ENCODE measurements at places on chromosomes 1 and 21.

DNA sequence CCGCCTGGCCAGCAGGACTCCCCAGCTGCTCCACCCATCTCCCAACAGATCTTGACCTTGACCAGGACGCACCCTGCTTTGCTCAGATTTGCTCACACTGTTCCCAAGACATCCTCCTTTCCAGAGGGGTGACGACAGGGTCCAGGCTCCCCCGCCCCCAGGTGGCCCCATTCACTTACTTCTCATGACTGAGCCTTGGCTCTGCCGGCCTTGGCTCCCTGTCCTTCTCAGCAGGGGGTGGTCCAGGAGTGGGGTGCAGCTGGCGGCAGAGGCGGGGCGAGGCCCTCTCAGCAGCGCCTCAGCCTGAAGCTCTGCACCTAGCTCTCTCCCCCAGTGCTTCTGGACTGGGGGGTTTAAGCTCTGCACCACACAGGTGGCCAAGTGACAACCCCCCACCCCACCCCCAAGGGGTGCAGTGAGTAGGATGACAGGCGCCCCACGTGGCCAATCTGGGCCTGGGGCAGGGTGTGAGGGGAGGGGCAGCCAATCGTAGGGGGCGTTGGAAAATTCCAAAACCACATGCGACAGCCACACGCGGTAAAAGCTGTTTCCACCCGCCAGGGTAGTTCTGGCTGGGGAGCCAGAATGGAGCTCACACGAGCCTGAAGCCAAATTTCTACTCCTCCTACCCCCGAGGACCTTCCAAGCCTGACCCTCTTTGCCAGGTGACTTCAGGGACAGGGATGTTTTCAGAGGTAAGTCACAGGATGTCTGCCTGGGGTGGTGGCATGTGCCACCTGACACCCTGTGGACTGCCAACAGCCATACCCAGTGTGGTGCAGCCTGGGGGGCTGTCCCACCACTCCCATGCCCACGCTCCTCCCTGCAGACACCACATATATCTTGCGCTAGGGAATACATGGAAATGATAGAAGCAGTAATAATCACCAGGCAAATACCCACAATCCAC is 5.6 kb downstream of the RORC start:
- DNase-seq, result no peak

GRCh38 chr21:33089395-33090119 is 19.6 kb downstream of the OLIG1 start:
- no peak for DNase-seq

DNA sequence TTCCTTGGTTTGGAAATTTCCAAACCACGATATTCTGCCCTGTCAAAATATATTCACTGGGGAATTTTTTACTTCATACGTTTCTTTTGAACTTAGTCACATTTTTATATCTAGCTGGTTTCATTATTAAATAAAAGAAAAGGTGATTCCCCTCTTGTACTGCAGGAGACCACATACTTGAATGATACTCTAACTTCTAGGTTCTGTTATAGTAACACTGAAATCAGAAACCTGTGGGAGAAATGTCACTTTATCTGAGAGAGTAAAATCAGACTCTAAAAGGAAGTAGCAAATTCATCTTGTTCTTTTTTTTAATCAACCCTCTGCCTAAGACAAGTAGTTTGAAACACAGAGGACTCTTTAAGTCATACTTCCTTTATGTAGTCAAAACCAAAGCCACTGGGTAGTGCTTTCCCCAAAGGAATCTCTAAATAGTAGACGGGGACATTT is 34.4 kb downstream of the MRPL39 start:
- no peak for DNase-seq

DNA sequence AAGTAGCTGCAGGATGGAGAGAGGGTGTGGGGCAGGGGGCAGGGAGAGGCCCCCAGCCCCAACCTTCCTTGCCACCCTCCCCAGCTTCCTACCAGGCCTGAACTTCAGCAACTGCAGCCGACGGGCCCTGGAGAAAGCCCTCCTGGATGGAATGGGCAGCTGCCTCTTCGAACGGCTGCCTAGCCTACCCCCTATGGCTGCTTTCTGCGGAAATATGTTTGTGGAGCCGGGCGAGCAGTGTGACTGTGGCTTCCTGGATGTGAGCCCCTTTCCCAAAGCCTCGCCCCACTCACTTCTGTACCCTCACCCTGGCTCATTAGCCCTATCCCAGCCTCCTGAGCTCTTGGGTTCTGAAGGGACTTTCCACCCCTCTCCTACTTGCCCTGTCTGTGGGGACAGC is 6.0 kb downstream of the ADAM15 start:
- DNase-seq, result no peak

- DNase-seq, result no peak
Measured at GRCh38 chr1:44817307-44817706, 9.0 kb downstream of the BTBD19 start.

DNA sequence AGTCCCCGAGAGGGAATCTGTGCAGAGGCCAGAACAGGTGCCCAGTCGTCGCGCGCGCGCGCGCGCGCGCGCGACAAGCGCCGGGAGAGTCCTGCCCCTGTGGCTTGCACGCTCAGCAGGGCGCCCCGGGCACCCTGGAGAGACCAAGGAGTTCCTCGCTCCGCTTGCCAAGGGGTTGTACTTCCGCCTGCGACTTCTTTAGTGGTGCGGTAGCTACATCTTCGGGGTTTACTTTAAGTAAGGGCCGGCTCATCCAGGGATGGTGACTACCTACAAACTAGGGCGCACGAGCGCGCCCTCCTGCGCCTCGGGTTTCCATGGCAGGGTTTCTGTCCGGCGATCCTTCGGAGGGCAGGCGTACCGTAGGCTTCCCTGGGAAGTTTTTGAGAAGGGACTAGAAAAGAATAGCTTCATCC is 1.4 kb downstream of the LHX4 start:
- DNase-seq, result peak; percentile 83

- peak; percentile 86 for DNase-seq
Measured at GRCh38 chr1:210257698-210258529, 25.3 kb downstream of the SERTAD4 start.

- no peak for DNase-seq
Measured at GRCh38 chr1:204277563-204278219, 63.9 kb upstream of the GOLT1A start.

DNA sequence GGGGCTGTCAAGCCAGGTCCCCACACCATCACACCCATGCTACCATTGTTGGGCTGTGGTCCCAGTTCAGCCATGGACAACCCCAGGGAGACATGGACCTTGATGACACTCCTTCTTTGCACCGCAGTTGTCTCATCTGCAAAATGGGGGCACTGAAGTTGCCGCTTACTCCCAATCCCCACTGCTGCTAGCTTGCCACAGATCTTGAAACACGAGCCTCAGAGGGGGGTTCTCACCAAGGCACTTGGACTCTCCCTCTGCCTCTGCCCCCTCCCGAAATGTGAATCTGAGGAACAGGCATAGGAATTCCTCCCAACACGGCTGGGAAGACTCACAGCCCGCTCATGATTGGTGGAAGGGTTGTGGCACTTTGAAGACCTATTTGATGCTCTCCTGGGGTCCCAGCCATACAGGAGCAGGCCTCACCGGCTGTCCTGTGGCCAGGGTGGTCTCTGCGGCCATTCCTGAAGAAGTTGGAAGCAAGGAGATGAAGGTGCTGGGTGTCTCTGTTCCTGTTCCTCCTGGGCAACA is 31.1 kb downstream of the RUNX3 start:
- DNase-seq, result no peak

- DNase-seq, result no peak
Measured at GRCh38 chr1:88873737-88874349, 17.5 kb downstream of the GTF2B start.

GRCh38 chr21:9837946-9838737 is 683.2 kb upstream of the TPTE start:
- DNase-seq, result peak; percentile 31

All from DMS53 (cell line).